ENCODE measurements at places on chromosomes 7 and 10. TPM values are rescaled to one million over a fixed set of nuclear protein-coding genes. Genes with fewer than 3 reads are reported as not detected.

ARHGEF5 gene
- total RNA-seq: 15.9 TPM

AZGP1 gene
- total RNA-seq: not detected

AMZ1 gene
- not detected for total RNA-seq

OIT3 gene
- 0.10 TPM for total RNA-seq

KCNH2 gene
- 9.5 TPM for total RNA-seq

ABCA13 gene
- total RNA-seq: not detected

GIMAP4 gene
- not detected for total RNA-seq

ADAM8 gene
- 1.3 TPM for total RNA-seq

ANKRD2 gene
- total RNA-seq: not detected

VSTM2A gene
- total RNA-seq: 0.15 TPM

PIP gene
- total RNA-seq: not detected

SFRP4 gene
- total RNA-seq: not detected

PRSS58 gene
- total RNA-seq: not detected

NUB1 gene
- 35.3 TPM for total RNA-seq

AUTS2 gene
- total RNA-seq: 16.1 TPM

INSYN2A gene
- 0.07 TPM for total RNA-seq
